ENCODE measurements at places on chromosomes 4 and X.

GRCh38 chr4:117284736-117285135 is 199.4 kb upstream of the TRAM1L1 start:
- no peak for DNase-seq

DNA sequence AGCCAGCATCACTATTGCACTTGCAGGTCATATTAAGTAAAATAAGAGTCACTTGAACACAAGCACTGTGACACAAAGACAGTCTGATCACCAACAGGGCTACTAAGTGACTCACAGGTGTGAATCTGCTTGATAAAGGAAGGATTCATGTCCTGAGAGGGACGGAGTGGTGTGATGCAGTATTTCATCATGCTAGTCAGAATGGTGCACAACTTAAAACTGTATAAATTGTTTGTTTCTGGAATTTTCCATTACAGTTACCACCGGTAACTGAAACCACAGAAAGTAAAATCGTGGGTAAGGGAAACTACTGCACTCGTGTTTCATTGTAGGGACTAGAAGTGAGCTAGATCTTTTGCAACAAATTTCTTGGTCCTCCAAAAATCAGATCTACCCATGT is 109.7 kb downstream of the ELOVL6 start:
- DNase-seq, result peak; percentile 85

GRCh38 chrX:46236411-46236810 is 308.8 kb downstream of the ZNF674 start:
- no peak for DNase-seq

- peak; percentile 3 for DNase-seq
These were observed 80.9 kb downstream of the FAM114A1 start for GRCh38 chr4:38948551-38948950.

- DNase-seq, result no peak
These were observed 1067.5 kb downstream of the PCDH7 start for GRCh38 chr4:31787701-31788100.

- DNase-seq, result peak; percentile 76
These were observed 61.6 kb downstream of the STX18 start for GRCh38 chr4:4480205-4480604.

GRCh38 chrX:25108481-25108880 is 92.7 kb upstream of the ARX start:
- DNase-seq, result no peak

GRCh38 chr4:22515888-22516541 is at the start of gene ADGRA3:
TSS of gene ADGRA3 (minus strand) at chr4:22516066. CDS start at chr4:22515784, 282 bp downstream.
- DNase-seq, result peak; percentile 86

- DNase-seq, result no peak
These were observed 29.9 kb upstream of the RADX start for GRCh38 chrX:106581856-106582255.

GRCh38 chrX:27336466-27337091 is 126.6 kb downstream of the PPP4R3C start:
- peak; percentile 30 for DNase-seq

DNA sequence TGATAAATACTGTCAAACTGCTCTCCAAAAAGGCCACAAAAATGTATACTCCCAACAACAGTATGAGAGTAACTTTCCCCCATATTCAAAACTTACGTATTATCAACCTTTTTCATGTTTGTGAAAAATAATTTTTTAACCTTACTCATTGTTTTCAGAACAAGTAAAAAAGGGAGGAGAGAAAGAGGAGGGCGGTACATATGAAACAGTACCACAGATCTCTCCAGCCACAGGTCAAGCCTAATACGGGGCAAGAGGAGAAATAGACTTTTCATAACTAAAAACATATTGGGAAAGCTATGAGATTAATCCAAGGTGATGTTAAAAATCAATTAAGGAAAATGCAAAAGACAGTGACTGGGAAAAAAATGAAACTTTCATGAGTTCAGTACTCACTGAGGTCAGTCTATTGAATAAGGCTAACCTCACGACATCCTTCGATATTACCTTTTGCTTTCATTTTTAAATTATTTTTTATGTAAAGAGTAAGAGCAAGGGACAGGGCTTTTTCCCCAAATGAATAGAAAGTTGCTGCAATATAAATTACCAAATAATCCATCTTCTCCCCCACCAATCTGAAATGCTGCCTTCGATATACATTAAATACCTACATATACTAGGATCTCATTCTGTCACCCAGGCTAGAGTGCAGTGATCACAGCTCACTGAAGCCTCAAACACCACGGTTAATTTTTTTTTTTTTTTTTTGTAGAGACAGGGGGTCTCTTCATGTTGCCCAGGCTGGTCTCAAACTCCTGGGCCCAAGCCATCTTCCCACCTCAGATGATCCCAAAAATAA is 25.3 kb downstream of the FBXW7 start:
- DNase-seq, result no peak

GRCh38 chrX:46961097-46961496 is 48.9 kb downstream of the JADE3 start:
- DNase-seq, result no peak

GRCh38 chr4:53307210-53307609 is 58.7 kb downstream of the SCFD2 start:
- DNase-seq, result no peak

GRCh38 chr4:25128671-25129070 is 31.6 kb downstream of the SEPSECS start:
- DNase-seq, result peak; percentile 25

GRCh38 chr4:40373636-40374035 is 38.5 kb downstream of the CHRNA9 start:
- DNase-seq, result no peak

DNA sequence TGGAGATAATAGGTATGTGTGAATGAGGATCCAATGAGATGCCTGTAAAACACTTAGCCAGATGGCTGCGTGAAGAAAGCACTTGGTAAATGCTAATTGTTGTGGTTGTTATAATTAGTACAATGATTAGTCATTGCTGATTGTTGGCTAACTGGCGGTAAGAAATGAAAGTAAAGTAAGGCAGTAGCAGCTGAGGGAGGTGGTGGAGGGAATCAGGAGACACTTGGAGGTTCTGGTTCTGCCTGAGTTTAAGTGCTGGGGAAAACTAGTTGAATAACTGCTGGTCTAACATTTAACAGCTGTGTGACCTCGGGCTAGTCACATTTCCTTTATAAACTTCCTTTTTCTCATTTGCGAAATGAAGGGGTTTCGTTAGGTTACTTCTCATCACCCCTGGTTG is 30.9 kb downstream of the CD38 start:
- DNase-seq, result no peak

- DNase-seq, result no peak
These were observed 78.4 kb upstream of the TMEM33 start for GRCh38 chr4:41856797-41857196.

DNA sequence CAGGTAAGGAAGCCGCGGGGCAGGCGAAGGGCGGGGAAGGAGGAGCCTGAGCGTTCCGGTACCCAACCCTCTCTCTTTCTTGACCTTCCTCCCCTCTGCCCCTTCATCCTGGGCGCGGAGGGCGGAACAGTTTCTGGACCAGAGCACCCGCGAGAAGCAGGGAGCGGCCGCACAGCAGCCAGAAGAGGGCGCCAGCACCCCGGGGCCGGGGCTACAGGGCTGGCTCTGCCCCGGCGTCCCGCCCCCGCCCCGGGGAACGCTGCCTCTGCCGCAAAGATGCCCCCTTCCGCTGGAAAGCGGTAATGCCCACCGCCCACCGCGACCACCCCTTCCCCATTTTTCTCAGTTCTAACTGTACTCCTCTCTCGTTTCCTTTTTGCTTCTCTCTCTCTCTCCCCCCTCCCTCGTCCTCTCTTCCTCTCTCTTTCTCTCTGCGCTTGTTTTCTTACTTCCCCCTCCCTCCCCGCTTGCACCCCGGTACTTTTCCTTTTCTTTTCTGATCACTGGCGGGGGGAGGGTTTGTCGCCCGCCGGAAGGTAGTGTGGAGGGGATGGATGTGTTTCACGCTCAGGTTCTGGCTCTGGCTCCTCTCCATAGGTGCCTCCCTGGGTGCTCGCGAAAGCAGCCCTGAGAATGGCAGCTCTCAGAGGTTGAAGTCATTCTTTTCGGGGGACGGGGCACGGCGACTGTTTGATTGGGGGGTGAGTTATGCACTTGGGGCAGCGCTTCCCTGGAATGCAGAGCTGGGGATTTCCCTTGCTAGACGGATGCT is 13.1 kb upstream of the PRDM8 start:
- DNase-seq, result peak; percentile 90

DNA sequence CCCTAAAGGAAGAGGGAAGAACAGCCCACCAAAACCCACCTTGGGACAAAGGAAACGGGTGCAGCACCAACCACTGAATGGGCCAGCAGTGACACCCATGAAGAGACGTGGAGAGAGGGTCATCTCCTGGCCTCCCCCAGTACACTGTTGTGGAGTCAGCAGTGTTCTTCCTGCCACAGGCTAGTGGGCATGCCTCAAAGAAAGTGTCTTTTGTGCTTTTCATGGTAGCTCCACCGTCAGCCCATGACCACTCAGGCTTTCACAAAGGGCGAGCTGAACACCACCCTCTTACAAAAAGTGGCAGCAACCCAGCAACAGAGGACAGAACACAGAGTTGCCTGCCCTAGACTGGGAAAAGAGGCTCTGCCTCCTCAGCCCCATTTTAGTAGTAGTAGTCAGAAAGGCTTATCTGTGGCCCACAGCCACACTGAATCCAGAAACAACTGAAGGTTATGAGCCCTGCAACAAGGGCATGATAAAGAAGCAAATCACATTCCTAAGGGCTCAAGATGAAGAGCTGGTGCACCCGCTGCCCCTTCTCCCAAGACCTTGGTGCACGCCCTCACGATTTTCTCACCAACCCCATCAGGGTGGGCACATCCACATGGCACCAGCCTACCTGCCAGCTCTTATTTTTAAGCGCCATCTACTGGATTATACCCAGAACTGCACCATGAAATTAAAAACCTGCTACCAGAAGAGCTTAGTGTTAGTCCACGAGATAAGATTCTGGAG is 53.1 kb downstream of the RAB28 start:
- peak; percentile 66 for DNase-seq

DNA sequence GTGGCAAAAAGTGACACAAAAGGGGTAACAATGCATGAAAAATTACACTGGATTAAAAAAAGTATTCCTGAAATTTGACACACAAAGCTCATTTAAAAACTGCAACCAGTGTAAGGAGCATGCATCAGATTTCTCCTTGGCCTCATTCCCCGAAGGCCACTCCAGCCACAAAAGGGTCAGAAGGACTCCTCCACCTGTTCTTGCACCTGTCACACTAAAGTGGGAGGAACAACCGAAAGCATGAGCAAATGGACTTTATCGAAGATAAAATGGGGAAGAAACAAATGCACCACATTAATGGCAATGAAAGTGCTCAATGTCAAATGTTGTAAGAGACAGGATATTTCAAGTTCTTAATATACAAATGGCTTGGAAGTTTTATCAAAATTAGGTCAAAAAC is 88.2 kb downstream of the ADGRA3 start:
- no peak for DNase-seq

- peak; percentile 26 for DNase-seq
These were observed 45.3 kb downstream of the SHOX start for GRCh38 chrX:675955-676295.

DNA sequence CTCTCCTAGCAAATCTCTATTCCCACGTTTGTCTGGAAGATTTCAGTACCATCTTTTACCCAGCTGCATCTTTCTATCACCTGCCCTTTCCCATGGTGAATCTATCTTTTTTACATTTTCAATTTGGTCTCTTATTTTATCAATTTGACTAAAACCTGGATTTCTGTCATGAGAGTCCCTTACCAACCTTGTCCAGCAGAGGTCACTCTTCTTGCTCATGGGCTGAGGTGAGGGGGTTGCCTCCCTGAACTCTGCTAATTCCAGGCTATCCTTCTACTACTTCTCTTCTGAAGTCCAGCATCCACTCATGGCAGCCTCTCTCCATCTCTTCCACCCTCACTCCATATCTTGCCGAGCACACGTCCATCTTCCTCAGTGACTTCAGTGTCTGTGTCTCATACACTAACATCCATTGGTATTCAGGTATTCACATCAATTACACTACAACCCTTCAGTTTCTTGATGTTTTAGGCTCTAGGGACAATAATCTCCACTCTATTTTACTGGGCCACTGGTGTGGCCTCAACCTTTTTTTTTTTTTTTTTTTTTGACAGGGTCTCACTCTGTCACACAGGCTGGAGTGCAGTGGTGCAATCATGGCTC is 17.8 kb upstream of the ZNF827 start:
- peak; percentile 72 for DNase-seq

DNA sequence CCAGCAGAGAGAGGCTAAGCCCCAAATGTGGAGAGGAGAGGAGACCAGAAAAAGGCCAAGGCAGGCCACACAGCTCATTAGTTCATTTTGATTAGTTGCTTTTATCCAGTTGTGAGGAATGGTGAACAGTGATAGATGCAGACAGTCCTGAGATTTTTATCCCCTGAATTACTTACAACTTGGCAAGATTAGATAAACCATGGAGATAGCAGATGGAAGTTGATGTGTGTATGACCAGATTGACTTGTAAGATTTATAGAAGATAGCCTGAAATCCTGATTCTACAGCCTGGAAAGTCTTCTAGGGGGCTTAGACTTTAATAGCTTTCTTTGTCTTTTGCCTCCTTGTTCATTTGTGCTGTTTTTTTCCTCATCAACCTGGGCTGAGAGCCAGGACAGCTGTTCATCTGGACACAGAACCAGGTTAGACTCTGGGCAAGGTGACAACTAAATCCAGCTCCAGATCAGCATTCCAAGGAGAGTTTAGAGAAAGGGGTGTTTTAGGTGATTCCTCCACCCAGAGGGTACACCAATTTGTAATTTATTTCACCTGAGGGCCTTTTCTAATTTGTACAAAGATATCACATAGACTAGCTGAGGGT is 215.5 kb downstream of the SPATA18 start:
- peak; percentile 55 for DNase-seq

DNA sequence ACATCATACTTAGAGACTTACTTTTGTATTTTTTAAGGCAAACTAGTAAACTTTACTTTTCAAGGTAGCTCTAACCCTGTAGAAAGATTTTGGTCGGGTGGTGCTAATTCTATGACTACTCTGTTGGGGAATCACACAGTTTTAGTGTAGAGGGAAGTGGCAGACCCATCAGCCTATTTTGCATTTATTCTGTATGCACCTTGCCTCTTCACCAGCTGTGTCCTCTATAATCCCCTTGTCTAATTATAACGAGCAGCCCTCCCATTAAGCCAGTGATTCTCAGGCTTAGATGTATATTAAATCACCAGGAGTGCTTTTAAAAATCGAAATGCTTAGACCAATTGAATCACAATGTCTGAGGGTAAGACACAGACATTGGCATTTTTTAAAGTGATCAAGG is 78.1 kb downstream of the GALNT7 start:
- no peak for DNase-seq

GRCh38 chr4:118398226-118399090 is 45.7 kb upstream of the PRSS12 start:
- no peak for DNase-seq

All from mesendoderm (in vitro differentiated cells).